CD4-positive, alpha-beta memory T cell (primary cell): ENCODE measurements at places on chromosomes 6 and 20. TPM values are rescaled to one million over a fixed set of nuclear protein-coding genes. Genes with fewer than 3 reads are reported as not detected.

- DNase-seq, result no peak
Measured at GRCh38 chr6:89459501-89459900, 26.5 kb downstream of the ANKRD6 start.

- DNase-seq, result peak; percentile 52
Measured at GRCh38 chr20:16709017-16709416, 20.8 kb upstream of the SNRPB2 start.

GRCh38 chr6:3615391-3616380, 135.8 kb downstream of the PXDC1 start:
- no peak for DNase-seq

Gene SLC17A1
- polyA plus RNA-seq, result not detected
